ENCODE measurements at places on chromosomes 6 and 20. TPM values are rescaled to one million over a fixed set of nuclear protein-coding genes. Genes with fewer than 3 reads are reported as not detected.

KCNQ5 gene
- 10.1 TPM for total RNA-seq

- DNase-seq, result no peak
Measured at GRCh38 chr6:116876635-116877611, at the start of gene RFX6. Gene RFX6, plus strand, starts transcription at chr6:116877242. Its CDS starts 34 bp downstream, at chr6:116877276.

- DNase-seq, result peak; percentile 51
Measured at GRCh38 chr6:107114926-107115694, at the start of gene BEND3. Gene BEND3, minus strand, starts transcription at chr6:107115515. Its CDS starts 16,230 bp downstream, at chr6:107099285.

- DNase-seq, result no peak
Measured at GRCh38 chr6:7390226-7390878, 744 bp downstream of the RIOK1 start.

KIAA1755 gene
- total RNA-seq, result not detected

RBBP8NL gene
- not detected for total RNA-seq

DNA sequence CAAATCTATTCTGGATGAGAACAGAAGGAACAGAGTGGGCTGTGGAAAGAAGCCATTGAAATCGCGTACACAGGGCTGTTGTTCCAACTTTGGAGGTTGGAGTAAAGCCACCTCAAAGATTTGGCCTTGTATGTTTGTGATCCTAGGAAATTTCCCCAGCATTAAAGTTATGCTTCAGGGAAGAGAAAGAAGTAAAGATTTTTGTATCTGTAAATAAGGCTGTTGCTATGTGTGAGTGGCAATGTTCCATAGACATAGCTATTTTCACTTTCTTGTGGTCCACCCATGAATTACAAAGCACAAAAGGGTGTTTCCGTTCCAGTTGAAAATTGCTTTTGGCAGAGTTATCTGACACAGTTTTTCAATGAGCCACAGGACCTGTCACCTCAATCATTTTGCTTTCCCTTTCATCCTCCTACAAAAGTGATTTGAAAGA is 321.3 kb downstream of the TFAP2B start:
- no peak for DNase-seq

GRCh38 chr6:1597924-1598323 is 11.8 kb upstream of the FOXC1 start:
- DNase-seq, result no peak

BYSL gene
- total RNA-seq, result 39.5 TPM

GRCh38 chr20:64177787-64178186 is 13.5 kb downstream of the MYT1 start:
- DNase-seq, result no peak

Data from activated B cell treated with CpG ODN at 0.5 μM for 24 hours (primary cell).